ENCODE measurements at places on chromosomes 12 and 14. TPM values are rescaled to one million over a fixed set of nuclear protein-coding genes. Genes with fewer than 3 reads are reported as not detected.

NEUROD4 gene
- not detected for total RNA-seq

POLE gene
- total RNA-seq: 24.3 TPM

PZP gene
- total RNA-seq: not detected

CTDSP2 gene
- total RNA-seq: 39.1 TPM

PRH2 gene
- not detected for total RNA-seq

RASSF3 gene
- total RNA-seq: 7.8 TPM

VRTN gene
- total RNA-seq: not detected

PTCSC3 gene
- not detected for total RNA-seq
